ENCODE measurements at places on chromosomes 4 and X.

DNA sequence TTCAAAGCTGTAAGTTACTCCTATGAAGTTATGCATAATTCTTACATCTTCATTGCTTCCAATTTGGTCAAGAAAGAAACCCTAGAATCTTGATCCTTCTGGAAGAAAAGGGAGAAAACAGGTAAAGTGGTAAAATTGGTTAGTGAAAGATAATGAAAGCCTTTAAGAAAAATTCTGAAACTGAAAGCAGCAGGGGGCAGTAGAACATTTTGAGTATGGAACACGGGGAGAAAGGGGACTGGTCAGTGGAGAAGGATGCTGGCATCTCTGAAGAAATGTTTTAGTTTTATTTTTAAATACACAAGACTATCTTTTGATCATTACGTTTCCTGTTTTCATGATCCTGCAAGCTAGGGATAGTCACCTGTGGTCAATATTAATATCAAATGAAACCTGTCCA lies 54.3 kb downstream of the SLIT2 start:
- peak; percentile 30 for DNase-seq

GRCh38 chrX:96889726-96890125 lies 6.0 kb downstream of the RPA4 start:
- DNase-seq, result no peak

GRCh38 chr4:169337510-169337909 lies 66.8 kb upstream of the SH3RF1 start:
- DNase-seq, result no peak

DNA sequence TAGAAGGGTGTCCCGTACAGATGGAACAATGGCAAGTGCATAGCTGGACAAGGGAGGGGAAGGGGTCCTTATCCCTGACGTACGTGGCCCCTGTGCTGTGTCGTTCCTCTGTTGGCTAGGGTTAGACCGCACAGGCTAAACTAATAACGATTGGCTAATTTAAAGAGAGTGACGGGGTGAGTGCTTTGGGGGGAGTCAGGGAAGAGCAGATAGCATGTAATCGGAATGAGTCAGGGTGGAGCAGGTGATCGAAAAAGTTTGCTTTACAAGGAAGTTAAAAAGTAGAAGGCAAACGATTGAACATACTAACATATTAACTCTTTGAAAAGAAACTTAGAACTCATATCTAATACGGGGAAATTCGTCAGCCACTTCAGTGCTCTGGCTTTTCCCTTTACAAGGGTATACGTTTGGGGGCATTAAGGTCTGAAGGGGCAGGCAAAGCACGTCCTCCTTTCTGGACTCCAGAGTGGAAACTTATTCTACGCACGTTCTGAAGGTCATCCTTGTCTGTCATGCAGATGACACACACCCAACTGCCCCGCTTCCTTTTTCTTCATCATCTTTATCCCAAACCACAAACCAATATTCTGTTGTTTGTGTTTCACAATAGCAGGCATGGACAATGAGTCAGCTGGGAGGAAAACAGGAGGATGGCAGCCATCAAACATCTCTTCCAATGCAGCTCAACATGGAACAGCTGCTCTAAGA lies 10.2 kb upstream of the CRLF2 start:
- no peak for DNase-seq

DNA sequence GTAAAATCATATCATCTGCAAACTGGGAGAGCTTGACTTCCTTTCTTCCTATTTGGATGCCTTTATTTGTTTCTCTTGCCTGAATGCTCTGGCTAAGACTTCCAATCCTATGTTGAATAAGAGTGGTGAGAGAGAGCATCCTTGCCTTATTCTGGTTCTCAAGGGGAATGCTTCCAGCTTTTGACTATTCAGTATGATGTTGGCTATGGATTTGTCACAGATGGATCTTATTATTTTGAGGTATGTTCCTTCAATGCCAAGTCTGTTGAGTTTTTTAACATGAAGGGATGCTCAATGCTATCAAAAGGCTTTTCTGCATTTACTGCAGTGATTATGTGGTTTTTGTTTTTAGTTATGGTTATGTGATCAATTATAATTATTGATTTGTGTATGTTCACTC lies 2144.6 kb upstream of the TENM3 start:
- no peak for DNase-seq

Measured in NCI-H187 treated with DMSO at 0.1 percent for 48 hours (cell line).